ENCODE measurements at places on chromosomes 13 and 19.

DNA sequence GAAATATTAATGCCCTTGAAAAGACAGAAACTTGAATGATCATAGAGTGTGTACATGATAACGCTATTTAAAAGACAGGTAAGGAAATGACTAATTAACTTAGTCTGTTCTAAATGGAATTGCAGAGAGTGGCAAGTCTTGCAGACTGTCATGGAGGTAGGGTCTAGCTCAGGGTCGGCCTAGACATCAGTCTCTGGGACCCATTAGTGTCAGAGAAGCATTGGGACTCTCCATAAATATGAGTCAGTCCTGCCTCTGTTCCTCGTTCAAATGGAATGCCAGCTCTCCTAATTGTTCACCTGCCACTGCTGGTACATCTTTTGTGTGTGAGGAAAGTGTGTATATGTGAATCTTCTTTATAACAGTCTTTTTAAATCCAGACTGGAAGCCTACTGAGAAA, 28.0 kb downstream of the PCDH20 start:
- DNase-seq = no peak

GRCh38 chr19:32308431-32309077, 36.9 kb upstream of the ZNF507 start:
- no peak for DNase-seq

DNA sequence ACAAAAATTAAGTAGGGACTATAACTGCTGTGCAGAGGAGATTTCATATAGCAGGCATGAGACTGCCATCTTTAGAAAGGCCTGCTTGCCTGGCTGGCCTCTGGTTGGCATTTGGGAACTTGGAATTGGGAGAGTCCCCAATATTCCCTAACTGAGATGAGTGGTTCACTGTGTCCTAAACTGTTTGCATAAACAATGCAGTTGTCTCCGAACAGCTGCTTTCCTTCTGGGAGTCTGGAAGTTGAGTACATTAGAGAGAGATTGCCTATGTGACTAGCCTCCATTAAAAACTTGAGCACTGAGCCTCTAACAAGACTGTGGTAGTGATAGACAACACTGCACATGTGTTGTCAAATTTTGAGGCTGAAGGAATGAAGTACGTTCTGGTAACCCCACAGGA, 47.4 kb downstream of the STOML3 start:
- no peak for DNase-seq

DNA sequence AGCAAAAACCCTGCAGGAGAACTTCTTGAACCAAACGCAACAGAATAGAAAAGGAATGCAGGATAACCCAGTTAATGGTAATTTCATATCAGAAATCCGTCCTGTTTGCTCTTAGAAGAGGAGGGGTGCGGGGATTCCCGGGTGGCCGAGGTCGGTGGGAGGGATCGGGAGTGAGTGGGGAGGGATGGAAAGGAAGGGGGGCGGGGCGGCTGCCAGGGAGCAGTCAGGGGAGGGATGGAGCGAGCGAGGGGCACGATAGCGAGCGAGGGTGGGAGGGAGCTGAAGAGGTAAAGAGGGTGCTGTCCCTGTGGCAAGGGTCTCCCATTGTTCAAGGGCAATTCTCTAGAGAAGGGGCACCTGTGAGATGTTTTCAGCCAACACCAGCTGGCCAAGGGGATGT, 26.5 kb downstream of the CD177 start:
- no peak for DNase-seq

- DNase-seq = no peak
These were observed 11.6 kb downstream of the ATP4B start for GRCh38 chr13:113646376-113646775.

GRCh38 chr13:33798023-33798422, 19.9 kb upstream of the RFC3 start:
- no peak for DNase-seq

GRCh38 chr13:111900390-111901131, 166.4 kb upstream of the SOX1 start:
- no peak for DNase-seq

- no peak for DNase-seq
These were observed 1781.7 kb upstream of the PRR20A start for GRCh38 chr13:55359067-55359466.

GRCh38 chr13:114161028-114161556, 18.0 kb upstream of the CFAP97D2 start:
- no peak for DNase-seq

GRCh38 chr19:40622773-40623075, 21.6 kb downstream of the LTBP4 start:
- DNase-seq = no peak

- no peak for DNase-seq
These were observed 2.7 kb downstream of the EGLN2 start for GRCh38 chr19:40801426-40802299.

GRCh38 chr13:23159205-23159759, 21.5 kb upstream of the SGCG start:
- peak; percentile 18 for DNase-seq

- no peak for DNase-seq
These were observed 1644.1 kb downstream of the SLITRK5 start for GRCh38 chr13:89315287-89315686.

GRCh38 chr13:63435667-63436324, 2020.1 kb upstream of the PCDH20 start:
- DNase-seq = no peak

GRCh38 chr13:108154421-108154858, 60.9 kb downstream of the LIG4 start:
- no peak for DNase-seq

GRCh38 chr13:73820285-73820684, 313.9 kb downstream of the KLF12 start:
- DNase-seq = no peak

DNA sequence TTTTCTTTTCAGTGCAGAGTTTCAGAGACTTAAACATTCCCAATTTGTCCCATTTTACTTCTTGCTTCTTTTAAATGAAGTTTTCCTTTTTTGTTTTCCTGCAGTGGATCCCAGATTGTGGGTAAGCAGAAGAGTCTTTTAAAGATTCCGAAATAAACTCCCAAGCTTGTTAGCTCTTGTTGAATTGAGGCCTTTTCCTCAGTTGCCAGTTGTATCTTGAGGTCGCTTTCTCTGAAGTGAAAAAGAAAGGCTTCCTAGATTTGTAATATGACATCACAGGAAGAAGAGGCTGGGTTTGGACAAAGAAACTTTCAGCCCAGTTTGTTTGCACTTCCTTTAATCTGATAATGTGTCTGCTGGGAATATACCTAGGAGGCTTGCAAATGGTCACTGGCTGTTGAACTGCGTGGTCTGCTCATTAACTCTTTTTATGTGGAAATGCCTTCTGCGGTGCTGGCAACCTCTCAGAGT, at the start of gene LPAR6:
Gene LPAR6, minus strand, starts transcription at position 233 of the 471 bp plus-strand sequence. CDS start 690 bp downstream, outside the sequence.
- peak; percentile 18 for DNase-seq

- DNase-seq = no peak
These were observed 27.9 kb upstream of the DLEU7 start for GRCh38 chr13:50871405-50871804.

GRCh38 chr19:17406046-17406886, 836 bp upstream of the BST2 start:
- no peak for DNase-seq

GRCh38 chr13:69461397-69461796, 646.2 kb upstream of the ATXN8OS start:
- DNase-seq = no peak

GRCh38 chr13:35917942-35918645, 213.1 kb downstream of the DCLK1 start:
- no peak for DNase-seq

GRCh38 chr13:110600261-110600819, 15.0 kb upstream of the NAXD start:
- no peak for DNase-seq

GRCh38 chr13:99374994-99375737, 68.0 kb upstream of the GPR183 start:
- DNase-seq = peak; percentile 47

GRCh38 chr13:24511816-24512196, 772 bp downstream of the PARP4 start:
- DNase-seq = no peak

DNA sequence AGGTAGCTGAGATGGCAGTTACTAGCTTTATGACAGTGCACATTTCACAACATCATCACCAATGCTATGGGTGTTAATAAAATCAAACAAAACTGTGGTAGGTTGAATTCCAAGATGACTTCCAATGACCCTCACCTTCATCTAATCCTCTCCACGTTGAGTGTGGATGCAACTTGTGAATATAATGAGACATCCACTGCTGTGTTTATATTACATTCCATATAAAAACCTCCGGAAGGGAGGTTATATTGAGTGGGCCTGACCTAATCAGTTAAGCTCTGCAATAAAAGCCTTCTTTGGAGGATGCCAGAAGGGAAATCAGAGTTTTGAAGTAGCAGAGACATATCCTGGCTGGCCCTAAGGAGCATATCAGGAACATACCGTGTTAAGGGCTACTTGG, 25.6 kb upstream of the CSNK1A1L start:
- DNase-seq = no peak

DNA sequence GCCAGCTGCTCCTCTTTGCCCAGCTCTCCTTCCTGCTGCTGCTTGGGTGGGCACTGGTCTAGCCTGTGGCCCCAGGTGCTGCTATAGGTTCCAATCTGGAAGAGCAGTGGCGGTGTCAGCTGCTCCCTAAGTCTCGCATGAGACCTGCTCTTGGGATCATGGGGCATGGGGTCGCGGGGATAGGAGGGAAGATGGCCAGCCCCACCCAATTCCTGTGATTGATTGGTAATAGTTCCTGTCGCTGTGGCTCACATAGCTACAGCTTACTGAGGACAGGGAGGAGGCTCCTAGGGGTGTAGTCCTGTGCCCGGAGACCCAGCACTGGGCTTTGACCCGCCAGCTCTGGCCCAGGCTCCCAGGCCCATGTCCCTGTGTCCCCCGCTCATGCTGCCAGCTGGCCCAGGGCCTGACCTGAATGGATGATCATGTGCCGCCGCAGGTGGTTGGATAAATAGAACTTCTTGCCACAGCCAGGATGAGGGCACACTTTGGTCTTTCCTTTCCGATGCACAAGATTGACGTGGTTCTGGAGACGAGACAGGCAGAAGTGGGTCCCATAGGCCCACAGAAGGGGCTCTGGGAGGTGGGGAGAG, 4.5 kb upstream of the ELAVL3 start:
- no peak for DNase-seq

DNA sequence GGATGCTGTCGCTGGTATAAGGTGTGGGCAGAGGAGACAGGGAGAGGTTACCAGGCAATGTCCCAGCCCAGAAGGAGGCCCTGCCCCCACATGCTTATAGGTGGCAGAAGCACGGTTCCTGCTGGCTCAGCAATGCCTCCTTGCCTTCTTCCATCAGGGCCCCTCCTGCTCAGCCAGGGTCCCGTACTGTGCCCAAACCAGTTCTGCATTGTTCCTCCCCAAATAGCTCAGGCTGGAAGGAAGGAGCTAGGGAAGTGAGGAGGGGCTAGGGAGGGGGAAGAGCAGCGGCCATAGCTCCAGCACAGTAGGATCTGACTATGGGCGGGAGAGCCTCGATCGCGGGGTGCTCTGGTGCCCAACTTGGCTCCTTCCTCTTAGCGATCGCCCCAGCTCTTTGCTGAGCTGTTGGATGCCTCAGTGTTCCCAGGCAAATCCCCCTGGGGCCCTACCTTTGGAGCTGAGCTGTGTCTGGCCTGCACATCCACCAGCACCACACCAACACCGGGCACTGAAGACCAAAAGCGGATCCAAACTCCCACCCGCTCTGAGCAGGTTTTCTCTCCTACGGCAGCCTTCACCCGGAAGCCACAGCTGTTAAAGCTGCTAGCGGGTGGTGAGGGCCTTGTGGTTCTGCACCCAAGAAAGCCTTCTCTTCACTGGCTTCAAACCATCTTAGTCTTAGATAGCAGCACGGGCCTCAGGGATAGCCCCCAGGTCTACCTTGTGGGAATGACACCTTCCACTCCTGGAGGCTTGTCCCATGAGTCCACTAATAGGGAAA, 32.1 kb upstream of the PEPD start:
- DNase-seq = no peak

GRCh38 chr13:20566468-20566897, 474 bp upstream of the IFT88 start:
- DNase-seq = no peak

DNA sequence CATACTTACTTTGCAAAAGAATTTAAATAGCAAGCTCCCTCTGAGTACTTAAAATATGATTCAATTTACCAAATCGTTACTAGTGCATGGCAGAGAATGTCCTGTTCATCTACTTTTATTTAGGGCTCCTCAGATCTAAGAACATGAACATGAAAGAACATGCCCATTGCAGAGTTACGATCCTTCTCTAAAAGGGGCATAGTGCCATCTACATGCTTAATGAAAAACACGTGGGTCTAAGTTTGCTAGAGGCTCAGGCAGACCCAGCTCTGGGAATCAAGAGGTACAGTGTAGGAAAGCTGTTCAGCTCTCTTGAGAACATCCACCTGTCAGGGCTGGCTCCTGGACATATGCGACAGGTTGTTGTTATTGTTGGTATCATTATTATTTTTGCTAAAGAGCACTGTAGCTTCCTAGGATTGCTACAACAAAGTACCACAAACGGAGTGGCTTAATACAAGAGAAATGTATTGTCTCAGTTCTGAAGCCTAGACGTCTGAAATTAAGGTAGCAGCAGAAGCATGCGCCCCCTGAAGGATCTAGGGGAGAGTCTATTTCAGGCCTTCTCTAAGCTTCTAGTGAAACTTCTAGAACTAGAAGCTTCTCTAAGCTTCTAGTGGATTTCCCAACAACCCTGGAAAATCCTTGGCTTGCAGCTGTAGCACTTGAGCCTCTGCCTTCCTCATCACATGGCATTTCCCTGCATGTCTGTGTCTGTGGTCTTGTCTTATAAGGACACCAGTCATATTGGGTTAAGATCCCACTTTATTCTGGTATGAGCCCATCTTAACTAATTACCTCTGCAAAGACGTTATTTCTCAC, 133.9 kb downstream of the DCT start:
- no peak for DNase-seq

GRCh38 chr19:440391-441212, 20.2 kb downstream of the SHC2 start:
- no peak for DNase-seq

GRCh38 chr19:582497-583197, 7.0 kb upstream of the HCN2 start:
- no peak for DNase-seq

DNA sequence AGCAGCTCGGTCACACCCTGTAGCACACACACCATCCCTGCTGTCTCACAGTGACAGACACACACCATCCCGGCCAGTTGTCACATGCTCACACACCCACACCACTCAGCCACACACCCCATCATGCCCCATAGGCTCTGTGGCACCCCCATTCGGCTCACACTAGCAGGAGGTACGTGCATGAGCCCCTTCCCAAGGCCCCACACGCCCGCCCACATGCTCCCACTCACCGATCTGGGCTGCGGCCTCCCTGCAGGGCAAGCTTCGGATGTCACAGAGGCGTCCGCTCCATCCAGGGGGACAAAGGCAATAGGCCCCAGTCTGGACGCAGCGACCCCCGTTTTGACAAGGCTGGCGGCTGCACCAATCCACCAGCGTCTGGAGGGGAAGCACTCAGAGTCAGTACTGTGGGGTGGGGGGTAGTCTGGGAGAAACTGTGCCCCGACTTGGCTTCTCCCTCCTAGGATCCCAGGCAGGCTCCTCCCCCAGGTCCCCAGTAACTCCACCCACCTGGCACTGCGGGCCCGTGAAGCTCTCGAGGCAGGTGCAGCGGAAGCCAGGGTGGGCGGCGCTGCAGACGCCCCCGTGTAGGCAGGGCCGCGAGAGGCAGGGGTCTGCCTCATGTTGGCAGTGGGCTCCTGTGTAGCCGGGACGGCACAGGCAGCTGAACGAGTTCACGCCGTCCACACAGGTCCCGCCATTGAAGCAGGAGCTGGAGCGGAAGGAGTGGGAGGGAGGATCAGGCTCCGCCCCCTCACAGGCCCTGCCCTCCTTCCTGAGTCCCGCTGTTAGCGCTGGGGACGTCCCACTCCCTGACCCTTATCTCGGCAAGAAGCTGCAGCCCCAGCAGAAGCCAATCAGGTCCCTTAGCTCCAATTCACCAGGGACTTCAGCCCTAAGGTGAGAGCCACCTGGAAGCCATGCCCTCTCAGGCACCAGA, 20.1 kb downstream of the NOTCH3 start:
- DNase-seq = no peak

Measured in T-helper 2 cell (primary cell).